Transverse colon (tissue), 4 donors: ENCODE measurements at places on chromosomes 6 and 20. TPM values are rescaled to one million over a fixed set of nuclear protein-coding genes. Genes with fewer than 3 reads are reported as not detected.

Gene LY6G6D
- not detected for total RNA-seq

- H3K4me3 ChIP-seq, result no peak overlapping the region
- no peak for DNase-seq
- H3K27ac ChIP-seq, result no peak overlapping the region
- H3K4me1 ChIP-seq, result no peaks in the 10 kb centered on the region
Observed at GRCh38 chr6:39102071-39102820, 12.7 kb downstream of the SAYSD1 start.

DNA sequence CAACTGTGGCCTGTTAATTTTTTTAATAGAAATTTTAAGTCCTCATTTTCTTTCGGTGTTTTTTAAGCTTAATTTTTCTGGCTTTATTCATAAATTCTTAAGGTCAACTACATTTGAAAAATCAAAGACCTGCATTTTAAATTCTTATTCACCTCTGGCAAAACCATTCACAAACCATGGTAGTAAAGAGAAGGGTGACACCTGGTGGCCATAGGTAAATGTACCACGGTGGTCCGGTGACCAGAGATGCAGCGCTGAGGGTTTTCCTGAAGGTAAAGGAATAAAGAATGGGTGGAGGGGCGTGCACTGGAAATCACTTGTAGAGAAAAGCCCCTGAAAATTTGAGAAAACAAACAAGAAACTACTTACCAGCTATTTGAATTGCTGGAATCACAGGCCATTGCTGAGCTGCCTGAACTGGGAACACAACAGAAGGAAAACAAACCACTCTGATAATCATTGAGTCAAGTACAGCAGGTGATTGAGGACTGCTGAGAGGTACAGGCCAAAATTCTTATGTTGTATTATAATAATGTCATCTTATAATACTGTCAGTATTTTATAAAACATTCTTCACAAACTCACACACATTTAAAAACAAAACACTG lies 10.1 kb downstream of the HFE start:
- H3K36me3 ChIP-seq, result no peaks in the 10 kb centered on the region
- DNase-seq, result peak; percentile 69
- no peaks in the 10 kb centered on the region for H3K4me1 ChIP-seq
- H3K4me3 ChIP-seq, result no peak overlapping the region

GRCh38 chr6:30818391-30818841 lies 65.9 kb upstream of the DDR1 start:
- H3K27me3 ChIP-seq, result no peaks in the 10 kb centered on the region
- no peak overlapping the region for H3K4me3 ChIP-seq
- peaks cover 11% of the 10 kb centered on the region for H3K4me1 ChIP-seq
- no peak for DNase-seq

DNA sequence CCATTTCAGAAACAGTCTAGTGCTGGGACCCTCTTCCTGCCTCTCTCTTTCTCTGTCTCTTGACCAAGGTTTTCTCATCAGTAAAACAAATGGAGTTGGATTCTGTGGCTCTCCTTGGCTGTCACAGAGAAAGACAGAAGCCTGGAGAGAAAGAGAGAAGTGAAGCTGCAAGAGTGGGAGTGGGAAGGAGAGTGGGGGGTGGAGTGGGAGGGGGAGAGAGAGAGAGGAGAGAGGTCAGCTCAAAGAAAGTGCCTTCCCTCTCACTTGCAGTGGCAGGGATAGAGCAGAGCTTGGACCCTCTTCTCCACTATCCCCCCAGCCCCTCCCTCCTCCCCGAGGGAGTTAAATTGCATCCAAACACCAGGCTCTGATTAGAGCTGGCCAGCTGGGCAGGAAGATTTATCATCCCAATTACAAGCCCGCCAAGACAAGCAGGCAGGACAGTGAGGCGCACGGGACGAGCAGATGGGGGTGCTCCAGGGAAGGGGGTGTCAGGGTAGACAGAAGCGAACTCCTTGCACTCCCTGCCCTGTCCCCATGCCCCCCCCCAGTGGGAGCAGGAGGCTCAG lies 74.3 kb downstream of the CD40 start:
- H3K4me1 ChIP-seq, result no peaks in the 10 kb centered on the region
- DNase-seq, result no peak
- H3K27ac ChIP-seq, result no peak overlapping the region
- no peaks in the 10 kb centered on the region for H3K36me3 ChIP-seq

DNA sequence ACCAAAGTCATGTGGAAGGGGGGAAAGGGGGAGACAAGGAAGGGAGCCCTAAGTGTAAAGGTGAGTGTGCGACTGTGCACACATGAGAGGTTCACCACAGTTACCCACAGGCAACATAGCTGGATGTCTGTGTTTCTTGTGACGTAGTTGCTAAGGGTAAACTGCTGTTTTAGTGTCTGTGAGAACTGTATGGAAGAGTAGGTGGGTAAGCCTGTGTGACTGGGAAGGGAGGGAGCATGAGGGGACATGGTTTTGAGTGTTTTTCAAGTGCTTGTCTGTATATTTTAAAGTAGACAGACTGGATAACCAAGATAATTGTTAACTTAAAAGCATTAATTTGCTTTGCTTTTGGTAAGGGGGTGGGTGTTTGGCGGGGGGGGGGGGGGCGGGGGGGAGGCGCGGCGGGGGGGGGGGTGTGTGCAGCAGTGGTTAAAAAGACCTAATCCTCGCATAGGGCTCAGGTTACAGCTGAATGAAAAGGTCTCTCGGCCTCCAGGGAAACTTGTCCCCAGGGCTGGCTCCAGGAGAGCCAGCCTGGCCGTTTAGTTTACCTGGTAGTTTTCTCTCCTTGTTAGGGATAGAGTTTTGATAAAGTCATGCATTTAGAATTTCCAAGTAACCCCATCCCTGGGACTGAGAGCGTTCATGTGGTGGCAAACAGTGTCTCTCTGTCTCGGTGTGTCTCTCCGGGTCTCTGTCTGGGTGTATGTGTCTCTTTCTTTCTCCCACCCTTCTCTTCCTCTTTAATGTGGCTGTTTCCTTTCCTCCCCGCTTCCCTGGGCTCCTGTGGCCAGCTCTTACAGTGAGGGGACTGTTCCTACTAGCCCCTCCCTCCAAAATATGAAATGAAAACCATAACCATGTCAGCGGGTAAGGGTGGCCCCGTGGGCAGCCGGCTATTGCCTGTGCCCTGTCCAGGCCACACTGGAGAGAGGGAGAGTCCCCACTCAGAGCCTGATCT lies 3.4 kb downstream of the SCUBE3 start:
- H3K4me1 ChIP-seq, result peaks cover 12% of the 10 kb centered on the region
- peaks cover 64% of the 10 kb centered on the region for H3K27me3 ChIP-seq
- H3K4me3 ChIP-seq, result no peak overlapping the region
- no peak overlapping the region for H3K27ac ChIP-seq
- no peaks in the 10 kb centered on the region for H3K36me3 ChIP-seq

GRCh38 chr6:52371656-52372191 lies 9.8 kb downstream of the PAQR8 start:
- no peak overlapping the region for H3K27ac ChIP-seq
- no peak overlapping the region for H3K4me3 ChIP-seq

GRCh38 chr6:57305107-57305506 lies 12.3 kb upstream of the PRIM2 start:
- no peaks in the 10 kb centered on the region for H3K27me3 ChIP-seq
- no peak overlapping the region for H3K4me3 ChIP-seq
- H3K4me1 ChIP-seq, result peaks cover 9% of the 10 kb centered on the region
- peak overlapping the region; percentile 86 for H3K27ac ChIP-seq

DNA sequence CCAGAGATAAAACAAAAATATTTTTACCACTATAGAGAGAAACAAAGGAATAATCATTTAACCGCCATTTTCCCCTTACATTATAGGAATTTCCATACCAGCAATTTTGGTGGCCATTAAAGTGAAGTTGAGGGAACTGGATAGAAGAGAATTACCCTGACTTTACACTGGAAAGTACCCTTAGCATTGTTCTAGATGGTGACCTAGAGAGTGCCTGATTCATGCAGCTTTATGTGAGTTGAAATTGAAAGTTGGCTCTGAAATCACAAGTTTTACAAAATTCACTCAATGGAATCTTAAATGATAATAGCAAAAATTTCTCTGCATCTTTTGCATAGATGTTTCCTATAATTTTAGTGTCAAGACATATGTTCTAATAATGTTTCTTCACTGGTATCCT lies 55.7 kb upstream of the PREP start:
- DNase-seq, result no peak
- H3K27ac ChIP-seq, result no peak overlapping the region
- H3K4me3 ChIP-seq, result no peak overlapping the region
- H3K27me3 ChIP-seq, result no peaks in the 10 kb centered on the region
- no peaks in the 10 kb centered on the region for H3K36me3 ChIP-seq
- no peaks in the 10 kb centered on the region for H3K4me1 ChIP-seq

DNA sequence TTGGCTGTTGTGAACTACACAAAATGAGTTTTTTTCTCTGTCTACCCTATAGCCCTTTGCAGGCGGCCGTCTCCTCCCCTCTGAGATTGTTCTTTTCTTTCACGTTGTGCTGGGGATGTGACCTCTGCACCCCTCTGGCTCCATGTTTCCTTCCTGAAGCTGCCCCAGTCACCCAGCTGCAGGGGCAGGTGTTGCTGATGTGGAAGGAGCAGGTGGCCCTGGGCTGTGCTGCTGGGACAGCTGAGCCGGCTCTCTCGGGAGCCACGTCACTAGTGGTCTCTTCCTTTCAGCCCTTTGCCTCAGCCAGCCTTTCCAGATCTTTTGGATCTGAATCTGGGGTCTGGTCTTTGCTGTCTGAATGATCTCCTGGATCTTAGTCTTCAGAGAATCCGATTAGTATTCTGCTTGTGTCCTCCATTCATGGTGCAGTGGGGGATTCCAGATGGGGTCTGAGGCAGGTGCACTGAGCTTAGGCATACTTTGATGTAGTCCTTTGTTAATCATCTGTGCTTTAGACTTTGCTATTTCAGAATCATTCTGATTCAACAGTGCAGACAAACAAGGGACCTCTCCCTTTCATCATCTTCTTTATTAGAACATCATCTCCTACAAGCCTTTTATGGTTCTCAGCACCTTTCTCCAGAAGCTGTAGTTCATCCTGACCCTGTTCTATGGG lies 31.4 kb downstream of the TMEM181 start:
- no peaks in the 10 kb centered on the region for H3K4me1 ChIP-seq
- DNase-seq, result no peak
- no peak overlapping the region for H3K4me3 ChIP-seq
- H3K36me3 ChIP-seq, result peaks cover 54% of the 10 kb centered on the region

Gene ZC2HC1B
- total RNA-seq, result not detected

DNA sequence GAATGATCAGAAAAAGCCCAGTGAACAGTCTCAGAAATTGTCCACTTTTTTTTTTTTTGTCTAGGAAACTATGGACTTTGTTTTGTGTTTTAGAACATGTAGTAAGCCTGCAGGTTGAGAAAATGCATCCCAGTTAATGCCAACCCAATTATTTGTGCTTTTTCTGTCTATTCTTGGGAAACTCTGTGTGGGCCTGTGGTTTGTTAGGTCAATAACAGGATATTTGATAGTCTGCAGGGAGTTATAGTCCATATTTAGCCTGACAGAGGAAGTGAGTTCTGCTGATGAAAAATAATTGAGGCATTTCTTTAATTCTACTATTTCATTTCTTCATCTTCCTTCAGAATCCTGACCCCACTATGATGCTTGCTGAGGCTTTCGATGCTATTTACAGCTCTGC lies 154.0 kb upstream of the LAMP5 start:
- no peaks in the 10 kb centered on the region for H3K36me3 ChIP-seq
- no peak overlapping the region for H3K4me3 ChIP-seq
- no peak for DNase-seq

GRCh38 chr6:32882879-32883250 lies 28.9 kb downstream of the PSMB9 start:
- no peak overlapping the region for H3K4me3 ChIP-seq
- H3K27me3 ChIP-seq, result no peaks in the 10 kb centered on the region
- H3K4me1 ChIP-seq, result peaks cover 20% of the 10 kb centered on the region
- DNase-seq, result no peak
- no peaks in the 10 kb centered on the region for H3K36me3 ChIP-seq

DNA sequence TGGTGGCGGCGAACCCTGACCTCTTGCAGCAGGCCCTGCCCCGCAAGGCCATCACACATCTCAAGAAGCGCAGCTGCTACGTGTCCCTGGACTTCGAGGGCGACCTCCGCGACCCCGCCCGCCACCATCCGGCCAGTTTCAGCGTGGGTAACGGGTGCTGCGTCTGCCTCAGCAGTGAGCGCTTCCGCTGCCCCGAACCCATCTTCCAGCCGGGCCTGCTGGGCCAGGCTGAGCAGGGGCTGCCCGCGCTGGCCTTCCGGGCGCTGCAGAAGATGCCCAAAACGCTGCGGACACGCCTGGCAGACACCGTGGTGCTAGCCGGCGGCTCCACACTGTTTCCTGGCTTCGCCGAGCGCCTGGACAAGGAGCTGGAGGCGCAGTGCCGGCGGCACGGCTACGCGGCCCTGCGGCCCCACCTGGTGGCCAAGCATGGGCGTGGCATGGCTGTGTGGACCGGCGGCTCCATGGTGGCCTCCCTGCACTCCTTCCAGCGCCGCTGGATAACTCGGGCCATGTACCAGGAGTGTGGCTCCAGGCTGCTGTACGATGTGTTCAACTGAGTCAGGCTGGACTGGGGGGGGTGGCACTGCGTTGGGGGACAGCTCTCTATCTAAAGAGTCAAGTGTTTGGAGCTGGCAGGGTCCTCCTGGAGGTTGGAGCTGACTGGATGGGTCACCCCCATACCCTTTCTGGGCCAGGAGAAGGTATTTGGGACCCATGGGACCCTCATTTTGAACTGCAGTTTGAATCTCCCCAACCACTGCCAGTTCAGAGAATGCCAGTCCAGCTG lies 1.1 kb downstream of the ACTL10 start:
- peak; percentile 88 for DNase-seq
- peaks cover 5% of the 10 kb centered on the region for H3K36me3 ChIP-seq
- H3K27ac ChIP-seq, result peak overlapping the region; percentile 93
- H3K27me3 ChIP-seq, result no peaks in the 10 kb centered on the region
- H3K4me1 ChIP-seq, result peaks cover 31% of the 10 kb centered on the region

- H3K36me3 ChIP-seq, result no peaks in the 10 kb centered on the region
- no peak overlapping the region for H3K4me3 ChIP-seq
Observed at GRCh38 chr6:153015094-153015640, 12.7 kb upstream of the MTRF1L start.

DNA sequence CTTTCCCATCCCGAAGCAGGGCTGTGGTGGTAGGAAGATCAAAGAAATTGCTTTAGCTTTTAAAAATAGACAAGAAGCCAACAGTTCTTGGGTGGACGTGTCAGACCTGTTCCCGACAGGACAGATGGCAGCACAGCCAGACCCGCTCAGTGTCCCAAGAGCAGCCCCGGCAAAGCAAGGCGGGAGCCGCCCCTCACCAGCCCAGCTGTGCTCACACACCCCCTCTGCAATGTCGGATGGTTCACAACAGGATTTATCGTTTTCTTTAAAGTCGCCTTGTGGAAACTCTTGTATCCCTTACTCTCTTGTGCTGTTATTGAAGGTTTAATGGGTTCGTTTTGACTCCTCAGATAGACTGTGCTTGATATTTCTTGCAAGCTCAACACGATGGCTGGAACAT lies 302.4 kb downstream of the THBS2 start:
- peaks cover 8% of the 10 kb centered on the region for H3K4me1 ChIP-seq
- peak overlapping the region; percentile 70 for H3K27ac ChIP-seq
- H3K27me3 ChIP-seq, result no peaks in the 10 kb centered on the region
- no peak for DNase-seq
- H3K36me3 ChIP-seq, result no peaks in the 10 kb centered on the region
- H3K4me3 ChIP-seq, result no peak overlapping the region
